Esophagus squamous epithelium (tissue), 5 donors: ENCODE measurements at places on chromosomes 16 and 17.

DNA sequence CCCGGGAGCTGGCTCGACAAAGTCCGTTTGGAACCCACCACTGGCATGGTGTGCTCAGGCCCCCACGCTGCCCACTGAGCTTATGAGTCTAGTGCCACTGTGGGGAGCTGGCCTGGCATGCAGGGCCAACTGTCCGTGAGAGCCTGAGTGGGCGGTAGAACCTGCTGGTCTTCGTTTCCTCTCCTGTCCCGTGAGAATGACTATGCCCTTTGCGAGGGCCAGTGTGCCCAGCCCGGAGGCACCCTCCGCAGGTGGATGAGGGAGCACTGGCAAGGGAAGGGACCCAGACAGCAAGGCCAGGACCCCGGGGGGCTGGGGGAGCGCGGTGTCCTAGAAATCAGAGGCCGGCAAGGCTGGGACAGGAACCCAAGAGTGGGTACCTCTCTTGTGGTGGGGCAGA is 3.2 kb downstream of the BAIAP3 start:
- DNase-seq = no peak

DNA sequence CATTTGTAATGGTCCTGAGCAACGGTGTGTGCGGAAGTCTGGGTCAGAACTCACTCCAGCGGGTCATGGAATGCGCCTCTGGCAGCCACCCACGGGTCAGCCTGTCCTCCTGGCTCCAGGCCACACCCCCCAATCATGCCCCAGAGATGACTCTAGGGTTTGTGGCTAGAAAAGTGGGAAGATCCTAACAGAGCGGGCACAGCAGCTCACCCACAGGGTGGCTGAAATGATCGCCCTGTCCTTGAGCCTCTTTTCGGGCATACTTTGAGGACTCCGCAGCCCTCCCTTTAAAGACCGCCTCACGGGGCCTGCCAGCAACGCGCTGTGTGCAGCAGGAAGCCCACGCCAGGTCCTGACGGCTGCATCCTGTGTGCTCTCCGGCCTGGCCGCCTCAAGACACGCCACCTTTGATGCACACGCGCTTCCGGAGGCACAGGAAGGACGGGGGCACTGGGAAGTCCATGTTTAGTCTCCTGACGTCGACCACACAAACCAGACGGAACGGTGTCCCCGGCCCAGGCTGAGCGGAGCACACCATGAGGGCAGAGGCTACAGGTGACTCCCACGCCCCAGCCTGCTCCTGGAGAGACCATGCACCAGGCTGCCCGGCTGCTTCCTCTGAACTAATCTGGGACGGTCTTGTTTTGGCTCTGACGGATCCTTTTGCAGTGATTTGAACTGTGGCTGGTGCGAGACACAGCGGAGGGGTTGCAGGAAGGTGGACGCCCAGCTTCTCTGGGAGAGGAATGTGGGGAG is 92.9 kb downstream of the TBC1D16 start:
- no peak for DNase-seq

- no peak for DNase-seq
These were observed 40.3 kb downstream of the MEAK7 start for GRCh38 chr16:84464116-84464515.

GRCh38 chr17:63116228-63116627 is 150.2 kb downstream of the TANC2 start:
- DNase-seq = no peak

- no peak for DNase-seq
These were observed 835 bp downstream of the NME4 start for GRCh38 chr16:397736-398332.

DNA sequence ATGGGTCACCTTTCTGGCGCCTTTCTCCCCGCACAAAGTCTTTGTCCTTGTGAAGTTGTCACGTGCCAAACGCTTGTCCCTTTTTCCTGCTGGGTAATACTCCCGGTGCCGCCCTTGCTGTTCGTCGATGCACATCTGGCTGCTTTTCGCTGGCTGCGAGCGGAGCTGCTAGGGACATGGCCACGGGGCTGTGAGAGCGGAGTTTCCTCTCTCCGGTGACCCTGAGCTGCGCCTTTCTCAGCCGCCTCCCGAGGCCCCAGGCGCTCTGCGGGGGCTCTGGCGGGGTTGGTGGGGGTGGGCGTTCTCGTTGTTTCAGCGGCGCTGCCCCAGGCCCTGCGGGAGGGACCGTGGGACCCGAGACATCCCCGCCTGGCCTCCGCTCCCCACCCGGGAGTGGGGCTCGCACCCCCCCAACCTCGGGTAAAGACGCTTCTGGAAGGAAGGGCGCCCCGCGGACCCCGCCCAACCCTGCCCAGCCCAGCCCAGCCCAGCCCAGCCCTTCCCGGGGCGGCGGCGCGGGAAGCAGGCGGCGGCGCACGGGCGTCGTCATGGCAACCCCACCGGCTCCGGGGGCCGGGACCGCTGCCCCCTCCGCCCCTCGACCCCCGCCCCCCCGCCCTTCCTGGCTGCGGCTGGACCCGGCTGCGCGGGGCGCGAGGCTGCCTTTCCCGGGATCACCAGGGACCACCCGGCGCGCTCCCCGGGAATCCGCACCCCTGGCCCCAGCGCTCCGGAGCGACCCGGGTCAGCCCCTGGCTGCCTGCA is 12.3 kb downstream of the CHMP6 start:
- no peak for DNase-seq

GRCh38 chr17:3981455-3981854 is 17.2 kb upstream of the ATP2A3 start:
- DNase-seq = no peak

- no peak for DNase-seq
These were observed 53.7 kb downstream of the GSG1L start for GRCh38 chr16:28009586-28010373.

DNA sequence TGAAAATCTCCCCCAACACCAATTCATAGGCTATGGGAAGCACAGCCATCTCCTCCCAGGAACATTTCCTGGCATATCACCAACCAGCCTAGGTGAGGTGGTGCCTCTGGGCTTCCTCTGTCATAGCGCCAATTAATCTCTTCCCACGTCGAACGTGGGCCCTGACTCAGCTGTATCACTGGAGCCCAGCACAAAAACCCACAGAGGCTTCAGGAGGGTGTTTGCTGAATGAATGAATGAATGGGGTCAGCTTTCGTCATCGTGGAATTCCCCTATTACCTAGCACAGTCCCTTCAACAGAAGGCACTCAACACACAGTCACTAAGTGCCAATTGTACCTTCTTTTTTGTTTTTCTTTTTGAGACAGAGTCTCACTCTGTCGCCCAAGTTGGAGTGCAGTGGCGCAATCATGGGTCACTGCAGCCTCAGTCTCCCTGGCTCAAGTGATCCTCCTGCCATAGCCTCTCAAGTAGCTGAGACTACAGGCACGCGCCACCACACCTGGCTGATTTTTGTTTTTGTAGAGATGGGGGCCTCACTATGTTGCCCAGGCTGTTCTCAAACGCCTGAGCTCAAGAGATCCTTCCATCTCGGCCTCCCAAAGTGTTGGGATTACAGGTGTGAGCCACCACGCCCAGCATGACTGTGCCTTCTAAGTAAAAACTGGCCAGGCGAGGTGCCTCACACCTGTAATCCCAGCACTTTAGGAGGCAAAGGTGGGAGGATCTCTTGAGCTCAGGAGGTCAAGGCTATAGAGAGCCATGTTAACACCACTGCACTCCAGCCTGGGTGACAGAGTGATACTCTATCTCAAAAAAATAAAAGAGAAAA is 4.1 kb downstream of the ZNF688 start:
- no peak for DNase-seq

GRCh38 chr17:40926341-40926740 is 11.1 kb downstream of the KRT23 start:
- no peak for DNase-seq

GRCh38 chr16:85180047-85180826 is 68.0 kb upstream of the CIBAR2 start:
- DNase-seq = no peak

GRCh38 chr16:79073566-79073965 is 527.0 kb downstream of the MAF start:
- DNase-seq = no peak

- no peak for DNase-seq
These were observed 8.7 kb upstream of the GOSR1 start for GRCh38 chr17:30468465-30468864.
